ENCODE measurements at places on chromosomes 5 and 9. TPM values are rescaled to one million over a fixed set of nuclear protein-coding genes. Genes with fewer than 3 reads are reported as not detected.

Gene DBN1
- 175 TPM for polyA plus RNA-seq

Gene UBTD2
- polyA plus RNA-seq = 77.0 TPM

Gene PTGER4
- polyA plus RNA-seq = 10.3 TPM

- no peak for DNase-seq
Measured at GRCh38 chr9:107932046-107932445, 442.5 kb upstream of the KLF4 start.

- no peak for DNase-seq
Measured at GRCh38 chr5:139416651-139417050, 12.8 kb upstream of the SPATA24 start.

GRCh38 chr5:17918373-17919104 is 284.3 kb downstream of the TAF11L14 start:
- no peak for DNase-seq

- no peak for DNase-seq
Measured at GRCh38 chr9:137621131-137621757, 2.4 kb downstream of the EHMT1 start.

DNA sequence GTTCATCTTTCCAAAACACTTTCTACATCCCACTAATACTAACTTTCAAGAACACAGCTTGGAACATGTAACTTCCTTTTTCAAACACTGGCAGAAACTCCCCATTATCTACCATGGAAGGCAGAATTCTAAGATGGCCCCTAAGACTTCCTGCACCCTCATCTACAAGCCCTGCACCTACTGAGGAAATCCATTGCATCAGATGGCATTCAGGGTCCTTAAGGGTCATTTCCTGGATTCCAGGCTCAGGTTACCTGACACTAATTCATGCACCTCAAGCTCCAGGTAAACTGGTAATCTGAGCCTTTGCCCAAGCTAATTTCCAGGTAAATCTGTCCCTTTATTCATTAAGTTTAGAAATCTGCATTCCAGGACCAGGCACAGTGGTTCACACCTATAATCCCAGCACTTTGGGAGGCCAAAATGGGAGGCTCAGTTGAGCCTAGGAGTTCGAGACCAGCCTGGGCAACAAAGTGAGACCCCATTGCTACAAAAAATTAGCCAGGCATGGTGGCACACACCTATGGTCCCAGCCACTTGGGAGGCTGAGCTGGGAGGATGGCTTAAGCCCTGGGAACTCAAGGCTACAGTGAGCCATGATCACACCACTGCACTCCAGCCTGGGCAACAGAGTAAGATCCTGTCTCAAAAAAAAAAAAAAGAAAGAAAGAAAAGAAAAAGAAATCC is 91.6 kb downstream of the NFIB start:
- no peak for DNase-seq

GRCh38 chr5:130280528-130281217 is 376.4 kb downstream of the CHSY3 start:
- no peak for DNase-seq

DNA sequence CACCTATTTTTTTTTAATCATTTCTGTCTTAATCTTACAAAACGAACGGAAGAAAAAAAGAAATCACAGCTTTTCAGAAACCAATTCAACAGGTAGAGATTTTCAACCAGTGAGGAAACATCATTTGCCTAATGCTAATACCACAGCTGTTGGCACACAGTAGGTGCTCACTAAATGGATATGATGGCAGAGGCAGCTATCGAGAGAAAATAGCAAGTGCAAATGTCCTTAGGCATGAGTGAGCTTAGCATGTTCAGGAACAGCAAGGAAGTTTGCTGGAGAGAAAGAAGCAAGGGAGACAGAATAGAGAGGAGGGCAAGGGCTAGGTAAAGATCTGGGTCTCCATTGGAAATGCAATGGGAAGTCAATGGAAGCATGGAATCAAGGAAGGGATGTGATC is 49.2 kb downstream of the CEMIP2 start:
- no peak for DNase-seq

Measured in left kidney (tissue), 8 donors.